ENCODE measurements at places on chromosomes 6 and 20.
A peak's percentile ranks its signal among the peaks of the same experiment; 100 is the strongest.

- no peak for DNase-seq
Observed at GRCh38 chr20:40688129-40689099, 622 bp downstream of the MAFB start.

DNA sequence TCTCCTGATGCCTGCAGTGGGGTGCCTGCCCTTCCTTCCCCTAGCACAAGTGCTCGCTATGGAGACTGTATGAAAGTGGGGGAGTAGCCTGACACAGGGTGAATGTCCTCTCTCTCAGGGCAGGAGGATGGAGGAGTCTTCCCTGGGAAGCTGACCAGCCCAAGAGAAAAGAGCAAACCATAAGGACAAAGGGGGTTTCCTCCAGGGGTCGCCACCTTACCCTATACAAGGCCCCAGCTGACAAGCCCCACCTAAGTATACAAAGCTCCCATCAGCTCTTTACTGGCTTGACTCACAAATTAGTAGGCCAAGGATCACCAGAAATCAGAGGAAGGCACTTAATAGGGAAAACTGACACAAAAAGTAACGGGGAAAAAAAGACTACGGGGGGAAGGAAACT, 54.1 kb downstream of the PLAGL1 start:
- DNase-seq = no peak

DNA sequence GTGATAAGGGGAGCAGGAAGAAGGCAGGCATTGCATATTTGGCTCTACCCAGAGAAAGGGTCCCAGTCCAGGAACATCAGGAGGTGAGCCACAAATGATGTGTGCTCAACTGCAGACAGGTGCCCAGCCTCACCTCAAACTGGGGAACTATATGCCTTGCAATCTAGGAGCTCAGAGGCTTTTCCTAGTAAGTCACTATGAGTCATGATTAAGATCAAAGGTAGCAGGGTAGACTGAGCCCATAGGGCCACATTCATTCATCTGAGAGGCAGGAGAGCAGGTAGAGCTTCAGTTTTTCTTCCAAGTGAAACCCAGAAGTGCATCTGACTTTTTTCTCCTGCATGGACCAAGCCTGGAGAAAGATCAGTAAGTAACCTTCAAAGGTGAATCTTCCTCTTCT, 31.3 kb downstream of the MARCKS start:
- DNase-seq = no peak

DNA sequence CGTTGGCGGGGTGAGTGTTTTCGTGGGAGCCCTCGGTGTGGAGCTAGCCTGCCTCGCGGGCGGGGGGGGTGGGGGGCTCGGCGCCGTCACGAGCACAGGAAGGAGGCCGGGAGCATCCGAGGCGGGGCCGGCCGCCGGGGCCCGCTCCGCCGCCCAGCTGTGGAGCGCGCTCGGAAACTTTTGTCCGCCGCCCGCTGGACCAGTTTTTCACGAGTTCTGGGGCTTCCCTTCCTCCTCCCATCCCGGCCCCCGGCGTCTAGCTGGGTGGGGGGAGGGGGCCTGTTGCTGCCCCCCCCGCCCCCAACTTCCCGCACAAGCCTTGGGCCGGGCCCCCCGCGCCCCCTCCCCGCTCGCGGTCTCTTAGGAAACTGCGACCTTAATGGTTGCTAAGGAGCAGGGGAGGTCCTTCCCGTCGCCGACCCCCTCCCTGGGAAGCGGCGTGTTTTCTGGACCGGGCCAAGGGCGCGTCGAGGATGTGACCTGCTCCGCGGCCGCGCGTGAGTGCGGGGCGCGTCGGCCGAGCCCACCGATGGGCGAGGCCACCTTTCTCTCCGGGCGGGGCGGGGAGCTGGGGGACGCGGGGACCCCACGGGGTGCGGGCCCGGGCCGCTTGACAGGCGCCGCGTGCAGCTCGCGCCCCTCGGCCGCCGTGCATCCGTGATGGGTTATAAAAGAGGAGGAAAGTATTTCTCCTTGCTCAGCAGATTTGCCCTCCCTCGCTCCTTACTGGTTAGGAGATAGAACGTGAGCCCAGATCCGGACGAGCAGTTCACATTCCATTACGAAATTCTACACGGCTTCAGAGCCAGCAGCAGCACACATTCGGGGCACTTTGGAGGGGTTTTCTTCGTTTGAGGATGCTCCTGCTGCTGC, 1.4 kb downstream of the RREB1 start:
- peak; percentile 60 for DNase-seq

- DNase-seq = no peak
Observed at GRCh38 chr6:83429857-83430610, 817 bp downstream of the ME1 start.

DNA sequence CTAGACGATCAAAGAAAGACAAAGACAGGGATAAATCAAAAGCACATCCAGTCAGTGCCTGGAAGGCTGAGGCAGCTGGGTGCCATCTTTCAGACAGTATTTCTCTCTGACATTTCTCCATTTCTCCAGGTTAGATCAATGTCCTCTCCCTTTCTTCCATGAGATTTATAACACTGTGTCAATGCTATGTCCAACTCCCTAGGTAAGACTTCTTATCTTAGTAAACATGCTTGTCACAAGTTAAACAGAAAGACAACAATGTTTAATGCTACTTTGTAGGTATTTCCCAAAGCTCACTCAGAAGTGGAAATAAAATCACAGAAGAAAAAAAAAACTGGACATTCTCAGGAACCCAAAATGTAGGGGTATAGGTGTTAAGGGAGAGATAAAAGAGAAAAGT, 113.9 kb downstream of the GPR63 start:
- DNase-seq = no peak

GRCh38 chr20:41094353-41095055, 42.8 kb upstream of the PLCG1 start:
- no peak for DNase-seq
